ENCODE measurements at places on chromosomes 1 and 21.

DNA sequence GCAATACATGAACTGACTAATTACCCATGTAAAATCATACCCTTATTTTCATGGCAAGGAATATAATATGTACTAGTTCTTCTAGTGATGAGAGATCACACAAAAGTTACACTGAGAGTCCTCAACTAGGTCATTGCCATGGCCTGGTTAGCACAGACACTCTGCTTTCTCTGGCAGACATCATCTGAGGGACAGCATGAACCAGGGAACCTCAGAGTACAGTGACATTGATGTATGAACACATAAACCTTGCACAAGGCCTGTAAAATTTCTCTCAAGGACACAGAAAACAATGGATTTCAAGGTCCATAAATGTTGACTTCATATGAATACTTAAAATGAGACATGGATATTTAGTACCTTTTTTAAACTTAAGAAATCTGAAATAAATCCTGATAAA, 108.8 kb upstream of the MAGI3 start:
- no peak for DNase-seq

DNA sequence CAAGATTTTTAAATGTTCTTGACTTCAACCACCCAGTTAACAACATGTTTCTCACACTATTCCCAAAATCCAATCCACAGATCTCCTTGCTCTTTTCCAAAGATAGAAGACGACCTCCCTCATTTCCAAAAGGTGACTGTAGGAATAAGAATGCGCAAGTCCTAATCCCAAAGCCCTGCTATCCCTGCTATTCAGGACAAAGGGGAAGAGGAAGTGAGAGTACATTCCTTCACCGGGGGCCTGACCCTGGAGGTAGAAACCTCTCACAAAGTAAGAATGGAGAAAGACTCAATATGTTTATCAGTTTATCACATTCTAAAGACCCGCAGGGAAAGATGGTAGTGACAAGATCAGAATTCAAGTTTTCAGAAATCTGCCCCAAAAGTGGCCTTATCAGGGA, 55.7 kb downstream of the PLEKHA6 start:
- DNase-seq, result peak; percentile 34

- no peak for DNase-seq
Observed at GRCh38 chr21:45031571-45032191, 42.7 kb upstream of the ADARB1 start.

GRCh38 chr1:244150071-244150470, 99.0 kb downstream of the ZBTB18 start:
- no peak for DNase-seq

DNA sequence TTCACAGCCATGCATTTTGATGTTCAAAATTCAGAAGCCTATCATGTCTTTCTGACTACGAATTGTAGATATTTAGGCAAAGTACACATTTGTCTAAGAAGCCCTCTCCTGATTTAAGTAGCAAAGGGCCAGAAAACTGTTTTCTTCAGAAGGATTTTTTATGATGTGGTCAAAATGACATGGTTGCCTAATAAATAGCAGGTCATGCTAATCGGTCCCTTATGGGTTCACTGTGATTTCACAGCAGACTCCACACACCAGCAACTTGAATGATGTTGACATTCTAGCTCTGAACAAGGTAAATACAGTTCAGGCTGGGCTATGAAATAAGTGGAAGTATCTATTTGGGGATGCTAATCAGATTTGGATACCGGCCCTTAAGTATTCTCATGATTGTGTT, 178.7 kb upstream of the DPYD start:
- DNase-seq, result no peak

GRCh38 chr1:193368302-193368701, 181.9 kb upstream of the B3GALT2 start:
- DNase-seq, result no peak
